Endodermal cell (in vitro differentiated cells): ENCODE measurements at places on chromosomes 11 and 22. TPM values are rescaled to one million over a fixed set of nuclear protein-coding genes. Genes with fewer than 3 reads are reported as not detected.

GGT1 gene
- total RNA-seq: 19.8 to 23.4 TPM (median 22.4 TPM) in 3 replicates

MPZL2 gene
- 4.1 to 7.0 TPM (median 4.4 TPM) in 3 replicates for total RNA-seq

GRCh38 chr11:23755769-23756168 lies 741.1 kb upstream of the LUZP2 start:
- no peak for DNase-seq

- peak; percentile 28 for DNase-seq
Measured at GRCh38 chr11:3123761-3124733, 41.1 kb downstream of the OSBPL5 start.

GRCh38 chr11:69442012-69442806 lies 39.3 kb upstream of the LINC01488 start:
- DNase-seq: peak; percentile 67

- DNase-seq: no peak
Measured at GRCh38 chr22:32971276-32971675, 86.9 kb downstream of the SYN3 start.

DNA sequence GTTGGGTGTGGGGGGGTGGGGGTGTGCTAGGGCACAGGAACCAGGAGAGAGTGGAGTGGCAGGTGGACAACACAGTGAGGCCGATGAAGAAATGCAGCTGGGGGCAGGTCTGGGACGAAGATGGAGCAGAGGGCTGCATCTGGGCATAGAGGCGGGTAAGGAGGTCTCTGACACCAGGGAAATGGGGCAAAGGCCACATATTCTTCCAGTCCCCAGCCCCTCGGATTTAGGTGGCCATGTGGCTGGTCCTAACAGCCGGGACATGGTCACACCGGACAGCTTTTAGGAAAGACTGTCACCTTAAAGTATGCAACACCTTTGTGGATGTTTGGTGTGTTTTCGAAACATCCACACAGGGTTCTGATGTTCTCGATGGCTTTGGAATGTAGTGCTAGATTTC lies 5.0 kb upstream of the PARVG start:
- no peak for DNase-seq

DNA sequence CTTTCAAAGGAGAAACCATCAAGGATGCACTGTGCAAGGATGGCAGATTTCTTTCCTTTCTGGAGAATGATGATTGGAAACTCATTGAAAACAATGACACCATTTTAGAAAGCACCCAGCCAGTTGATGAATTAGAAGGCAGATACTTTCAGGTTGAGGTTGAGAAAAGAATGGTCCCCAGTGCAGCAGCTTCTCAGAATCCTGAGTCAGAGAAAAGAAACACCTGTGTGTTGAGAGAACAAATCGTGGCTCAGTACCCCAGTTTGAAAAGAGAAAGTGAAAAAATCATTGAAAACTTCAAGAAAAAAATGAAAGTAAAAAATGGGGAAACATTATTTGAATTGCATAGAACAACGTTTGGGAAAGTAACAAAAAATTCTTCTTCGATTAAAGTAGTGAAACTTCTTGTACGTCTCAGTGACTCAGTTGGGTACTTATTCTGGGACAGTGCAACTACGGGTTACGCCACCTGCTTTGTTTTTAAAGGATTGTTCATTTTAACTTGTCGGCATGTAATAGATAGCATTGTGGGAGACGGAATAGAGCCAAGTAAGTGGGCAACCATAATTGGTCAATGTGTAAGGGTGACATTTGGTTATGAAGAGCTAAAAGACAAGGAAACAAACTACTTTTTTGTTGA lies 9.8 kb downstream of the FAM111A start:
- no peak for DNase-seq

DNA sequence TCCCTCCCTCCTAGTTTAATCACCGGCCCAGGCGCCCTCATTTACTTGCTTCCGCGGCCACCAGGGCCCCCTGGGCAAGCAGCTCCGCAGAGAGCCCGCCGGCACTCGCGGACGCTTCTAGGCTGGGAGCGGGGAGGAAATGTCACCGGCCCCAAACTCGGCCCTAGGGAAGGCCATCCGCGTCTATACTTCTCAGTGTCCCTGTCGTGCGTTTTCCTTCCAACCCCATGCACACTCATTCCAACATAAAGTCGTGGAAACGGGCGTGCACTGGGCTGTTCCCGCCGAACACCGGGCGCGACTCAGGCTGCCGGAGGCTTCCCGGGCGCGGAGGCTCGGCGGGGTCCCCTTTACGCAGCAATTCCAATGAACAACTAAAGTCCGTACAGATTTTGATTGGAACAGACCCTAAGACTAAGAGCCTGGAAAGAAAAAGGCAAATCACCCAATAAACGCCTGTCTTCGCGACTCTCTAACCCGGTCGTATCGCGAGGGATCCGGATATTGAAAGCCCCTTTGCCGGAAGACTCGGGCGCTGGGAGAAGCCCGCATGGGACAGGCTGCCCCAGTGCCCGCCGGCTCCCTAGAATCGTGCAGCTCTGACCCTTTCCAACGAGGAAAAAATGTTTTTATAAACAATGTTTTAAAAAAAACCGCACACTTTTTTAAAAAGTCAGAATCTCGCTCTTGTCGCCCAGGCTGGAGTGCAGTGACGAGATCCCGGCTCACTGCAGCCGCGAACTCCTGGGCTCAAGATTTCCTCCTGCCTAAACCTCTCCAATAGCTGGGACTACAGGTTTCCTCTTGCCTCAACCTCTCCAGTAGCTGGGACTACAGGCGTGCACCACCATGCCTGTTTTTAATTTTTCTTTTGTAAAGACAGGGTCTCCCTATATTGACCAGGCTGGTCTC lies 1.3 kb upstream of the BARX2 start:
- peak; percentile 75 for DNase-seq

- no peak for DNase-seq
Measured at GRCh38 chr11:82992223-82992622, 79.5 kb downstream of the RAB30 start.

- DNase-seq: no peak
Measured at GRCh38 chr22:42363892-42364291, 68.3 kb downstream of the NFAM1 start.

GRCh38 chr11:15118431-15118830 lies 3.7 kb downstream of the INSC start:
- DNase-seq: no peak

DNA sequence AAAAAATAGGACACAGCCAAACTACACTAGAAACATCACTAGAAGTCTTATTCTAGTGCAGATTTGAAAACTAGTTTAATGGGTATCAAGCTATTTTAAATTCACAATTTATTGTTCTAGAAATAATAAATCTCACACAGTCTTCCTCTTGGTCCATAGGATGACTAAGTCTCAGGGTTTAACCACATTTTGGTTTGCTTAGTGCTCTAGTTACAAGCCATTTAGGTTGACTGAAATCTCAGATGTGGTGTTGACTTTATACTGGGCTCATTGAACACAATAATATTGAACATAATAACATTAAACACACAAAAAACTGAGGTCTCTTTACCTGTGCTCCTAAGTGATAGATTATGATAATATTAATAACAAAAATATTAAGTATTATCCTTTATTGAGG lies 760.3 kb upstream of the CCDC179 start:
- no peak for DNase-seq

DNA sequence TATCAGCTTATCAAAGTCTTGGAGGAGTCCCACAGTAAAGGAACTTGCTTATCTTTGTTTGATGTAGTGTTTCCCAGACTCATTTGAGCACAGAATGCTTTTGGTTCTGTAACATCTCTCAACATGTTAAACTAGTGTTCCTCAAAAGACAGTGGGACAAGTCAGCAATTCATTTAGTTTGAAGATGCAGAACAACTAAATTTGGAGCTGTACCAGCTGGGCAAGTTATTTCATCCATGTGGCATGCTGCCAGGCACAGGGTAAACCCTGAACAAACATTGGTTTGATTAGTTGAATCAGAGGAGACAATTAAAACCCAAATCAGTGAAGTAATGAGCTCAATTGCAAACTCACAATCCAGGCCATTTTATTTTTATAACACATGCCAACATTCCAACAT lies 141.2 kb downstream of the CSNK2A3 start:
- DNase-seq: no peak

- DNase-seq: no peak
Measured at GRCh38 chr11:93958991-93959390, 62.2 kb upstream of the HEPHL1 start.
